Caudate nucleus (tissue), 63 donors: ENCODE measurements at places on chromosomes 2 and 18.
A peak's percentile ranks its signal among the peaks of the same experiment; 100 is the strongest.

- DNase-seq: no peak
Observed at GRCh38 chr2:11812466-11813248, 66.2 kb downstream of the LPIN1 start.

- DNase-seq: no peak
Observed at GRCh38 chr2:88626171-88627054, 851 bp downstream of the EIF2AK3 start.

DNA sequence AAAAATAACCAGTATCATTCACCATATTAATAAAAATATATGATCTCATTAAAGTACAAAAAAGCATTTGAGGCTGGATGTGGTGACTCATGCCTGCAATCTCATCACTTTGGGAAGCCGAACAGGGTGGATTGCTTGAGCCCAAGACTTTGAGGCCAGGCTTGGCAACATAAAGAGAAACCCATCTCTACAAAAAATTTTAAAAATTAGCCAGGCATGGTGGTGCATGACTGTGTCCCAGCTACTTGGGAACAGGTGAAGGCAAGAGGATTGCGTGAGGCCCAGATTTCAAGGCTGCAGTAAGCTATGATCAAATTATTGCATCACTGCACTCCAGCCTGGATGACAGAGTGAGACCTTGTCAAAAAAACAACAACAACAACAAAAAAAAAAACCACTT lies 75.9 kb downstream of the RAD51AP2 start:
- no peak for DNase-seq

- no peak for DNase-seq
Observed at GRCh38 chr2:121903037-121903689, 147.7 kb downstream of the TSN start.

DNA sequence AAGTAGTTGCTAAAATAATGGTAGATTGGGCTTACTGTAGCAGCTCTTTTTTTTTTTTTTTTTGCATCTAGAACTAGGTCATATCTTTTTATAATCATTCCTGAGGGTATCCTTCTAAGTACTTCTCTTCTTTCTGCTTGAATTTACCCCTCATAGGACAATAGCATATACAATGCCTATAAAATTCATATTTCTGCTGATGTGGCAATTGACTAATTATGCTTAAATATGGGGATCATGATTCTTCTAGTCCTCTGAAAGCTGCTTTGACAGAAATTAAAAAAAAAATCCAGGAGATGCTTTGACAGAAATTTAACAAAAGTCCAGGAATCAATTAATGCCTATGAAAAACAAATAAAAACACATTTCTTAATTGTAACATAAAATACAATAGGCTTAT lies 358.4 kb downstream of the CCDC85A start:
- DNase-seq: no peak

GRCh38 chr2:235734168-235734567 lies 240.3 kb downstream of the AGAP1 start:
- DNase-seq: no peak

- no peak for DNase-seq
Observed at GRCh38 chr2:29129586-29130281, 14.5 kb downstream of the CLIP4 start.

DNA sequence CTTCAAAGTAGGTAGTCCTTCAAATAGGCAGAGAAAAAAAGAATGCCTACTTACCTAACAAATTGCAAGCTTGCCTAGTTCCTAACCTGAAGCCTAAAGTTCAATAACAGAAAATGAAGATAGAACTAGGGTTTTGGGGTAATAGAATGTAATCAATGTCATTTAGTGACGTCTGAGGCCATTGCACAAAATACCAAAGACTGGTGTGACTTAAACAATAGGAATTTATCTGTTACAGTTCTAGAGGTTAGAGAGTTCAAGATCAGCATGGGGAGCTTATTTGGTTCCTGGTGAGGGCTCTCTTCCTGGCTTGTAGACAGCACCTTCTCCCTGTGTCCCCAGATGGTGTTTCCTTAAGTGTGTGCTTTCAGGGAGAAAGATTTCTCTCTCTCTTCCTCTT lies 4.7 kb upstream of the NPC1 start:
- DNase-seq: no peak

GRCh38 chr2:11997142-11997541 lies 250.7 kb downstream of the LPIN1 start:
- no peak for DNase-seq

- DNase-seq: no peak
Observed at GRCh38 chr2:234211797-234212196, 161.3 kb downstream of the SPP2 start.

- no peak for DNase-seq
Observed at GRCh38 chr18:54149078-54149697, 75.3 kb downstream of the MBD2 start.

- DNase-seq: no peak
Observed at GRCh38 chr2:173286153-173286809, 68.4 kb upstream of the CDCA7 start.

- peak; percentile 31 for DNase-seq
Observed at GRCh38 chr18:63439334-63439733, 17.1 kb upstream of the VPS4B start.

DNA sequence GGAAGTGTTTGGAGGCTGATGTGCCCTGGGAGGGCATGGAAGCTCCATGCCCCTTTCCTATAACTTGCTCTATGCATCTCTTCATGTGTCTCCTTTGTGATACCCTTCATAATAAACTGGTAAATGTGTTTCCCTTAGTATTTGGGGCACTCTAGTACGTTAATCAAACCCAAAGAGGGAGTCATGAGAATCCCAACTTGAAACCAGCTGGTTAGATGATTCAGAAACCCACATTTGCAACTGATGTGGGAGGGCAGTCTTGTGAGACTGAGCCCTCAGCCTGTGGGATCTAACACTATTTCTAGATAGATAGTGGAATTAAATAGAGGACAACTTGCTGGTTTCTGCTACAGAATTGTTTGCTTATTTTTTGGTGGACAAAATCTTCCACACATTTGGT lies 20.3 kb downstream of the ANKRD30B start:
- no peak for DNase-seq

- DNase-seq: no peak
Observed at GRCh38 chr2:166627893-166628292, 133.8 kb upstream of the SCN7A start.

GRCh38 chr2:154452906-154453493 lies 245.5 kb upstream of the KCNJ3 start:
- no peak for DNase-seq

DNA sequence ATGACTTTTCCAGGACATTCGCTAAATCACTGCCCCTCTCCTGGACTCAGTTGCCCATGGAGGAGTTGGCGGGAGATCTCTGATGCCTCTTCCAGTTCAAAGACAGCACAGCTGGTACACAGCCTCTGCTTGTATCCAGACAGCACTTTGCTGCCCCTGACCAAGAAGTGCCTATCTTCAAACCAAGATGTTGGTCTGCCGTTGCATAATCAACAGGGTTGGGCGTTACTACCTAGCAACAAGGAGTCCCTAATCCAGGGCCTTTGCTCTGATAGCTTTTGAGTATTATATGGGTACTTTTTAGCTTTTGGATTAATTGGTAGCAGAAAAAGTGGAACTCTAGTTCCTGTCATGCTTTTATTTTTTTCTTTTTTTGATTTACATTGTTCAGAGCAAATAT lies 166.6 kb downstream of the FAM210A start:
- DNase-seq: no peak

- no peak for DNase-seq
Observed at GRCh38 chr2:156333274-156333950, 891 bp upstream of the NR4A2 start.

DNA sequence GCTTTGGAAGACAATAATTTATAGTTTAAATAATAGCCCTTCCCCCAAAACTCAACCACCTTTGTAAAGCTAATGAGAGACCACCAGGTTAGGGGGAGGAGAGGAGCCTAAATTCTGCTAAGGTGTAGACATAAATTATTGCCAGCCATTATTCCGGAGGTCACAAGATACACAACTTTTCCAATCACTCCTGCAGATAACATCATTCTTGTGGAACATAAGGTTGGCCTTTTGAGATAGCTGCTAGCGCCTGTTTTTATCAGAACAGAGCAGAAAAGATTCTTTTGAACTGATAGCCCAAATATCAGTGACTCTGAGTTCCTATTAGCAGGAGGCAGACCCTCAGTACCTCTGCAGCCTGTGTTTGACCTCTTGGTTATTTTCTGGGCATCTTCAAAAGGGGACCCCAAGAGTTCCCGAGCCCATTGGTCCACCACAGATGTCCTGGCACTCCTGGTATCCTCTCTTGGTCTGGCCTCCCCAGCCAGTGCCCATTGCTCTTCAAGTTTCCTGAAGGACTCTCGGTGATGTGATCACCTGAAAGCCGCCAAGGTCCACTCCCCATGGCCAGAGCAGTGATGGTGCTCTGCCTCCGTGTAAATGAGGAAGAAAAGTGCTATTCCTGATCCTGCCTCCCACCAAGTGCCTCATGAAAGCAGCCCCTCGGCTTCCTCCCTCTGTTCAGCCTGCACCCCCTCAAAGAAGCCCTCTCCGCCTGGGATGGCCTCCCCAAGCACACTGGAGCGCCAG lies 38.5 kb upstream of the LAPTM4A start:
- no peak for DNase-seq

- DNase-seq: no peak
Observed at GRCh38 chr2:27771202-27771547, 344 bp upstream of the MRPL33 start.

DNA sequence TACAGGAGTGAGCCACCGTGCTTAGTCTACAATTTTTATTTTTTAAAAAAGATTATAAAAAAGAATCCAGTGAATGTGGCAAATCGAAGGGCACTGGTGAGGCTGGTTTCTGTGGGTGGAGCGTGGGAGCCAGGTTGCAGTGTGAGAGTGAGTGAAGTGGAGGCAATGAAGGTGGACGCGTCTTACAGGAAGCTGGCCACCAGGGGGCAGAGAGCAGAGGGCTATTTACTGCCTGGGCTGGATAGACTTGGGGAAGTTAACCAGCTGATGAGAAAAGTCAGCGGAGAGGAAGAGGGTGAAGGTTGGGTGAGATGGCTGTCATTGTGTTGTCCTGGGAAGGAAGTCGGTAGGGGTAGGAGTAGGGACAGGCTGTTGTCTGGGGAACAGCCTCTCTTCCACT lies 6.8 kb downstream of the SCTR start:
- DNase-seq: no peak

GRCh38 chr2:29241955-29242565 lies 126.8 kb downstream of the CLIP4 start:
- no peak for DNase-seq

DNA sequence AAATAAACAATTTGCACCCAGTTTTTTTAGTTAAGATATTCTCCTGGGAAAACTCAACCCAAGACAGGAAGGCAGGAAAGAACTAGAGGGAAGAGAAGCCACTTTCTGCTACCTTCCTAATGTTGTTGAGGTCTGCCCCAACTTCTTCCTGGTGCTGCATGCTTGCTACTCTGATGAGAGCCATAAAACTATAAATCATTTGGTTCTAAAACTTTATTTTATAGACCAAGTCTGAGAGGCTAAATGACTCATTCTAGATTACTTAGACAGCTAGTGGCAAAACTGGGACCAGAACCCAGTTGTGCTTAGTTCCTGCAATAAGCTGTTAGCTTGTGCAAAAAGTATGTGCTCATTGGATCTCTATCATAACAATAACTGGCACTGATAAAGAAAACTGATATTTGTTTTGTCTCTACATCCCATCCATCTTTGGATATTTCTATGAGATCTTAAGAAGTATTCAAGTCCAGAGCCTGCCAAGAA lies 344.9 kb upstream of the SLC14A2 start:
- DNase-seq: no peak

GRCh38 chr18:50726960-50727589 lies 92.7 kb downstream of the MRO start:
- DNase-seq: no peak

GRCh38 chr2:143397884-143398614 lies 268.8 kb downstream of the ARHGAP15 start:
- no peak for DNase-seq

DNA sequence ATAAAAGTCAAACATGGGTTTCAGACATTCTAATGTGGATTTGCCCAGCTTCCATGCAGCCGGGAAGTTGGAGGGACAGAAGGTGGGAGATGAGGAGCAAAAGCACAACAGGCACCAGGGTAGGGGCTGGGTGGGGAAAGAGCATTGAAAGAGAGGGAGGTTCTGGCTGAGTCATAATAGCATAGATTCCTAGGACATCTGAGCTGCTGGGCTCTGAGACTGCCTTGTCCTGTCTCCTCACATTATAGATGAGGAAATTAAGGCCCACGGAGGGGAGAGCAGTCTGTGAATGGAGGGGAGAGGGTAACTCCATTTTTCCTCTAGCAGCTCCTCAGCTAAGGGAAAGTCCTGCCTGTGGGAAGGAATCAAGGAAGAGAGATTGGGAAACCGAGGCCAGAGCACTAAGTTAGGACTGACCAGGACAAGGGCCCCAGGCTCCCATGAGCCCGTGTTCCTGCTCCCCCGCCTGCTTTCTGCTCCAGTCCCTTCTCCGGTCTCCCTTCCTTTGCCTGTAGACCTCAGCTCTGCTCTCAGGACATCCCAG lies 26.2 kb downstream of the SH2D6 start:
- no peak for DNase-seq

GRCh38 chr2:44826601-44827000 lies 114.9 kb upstream of the SIX3 start:
- no peak for DNase-seq

- no peak for DNase-seq
Observed at GRCh38 chr2:60318544-60318943, 234.9 kb downstream of the BCL11A start.

DNA sequence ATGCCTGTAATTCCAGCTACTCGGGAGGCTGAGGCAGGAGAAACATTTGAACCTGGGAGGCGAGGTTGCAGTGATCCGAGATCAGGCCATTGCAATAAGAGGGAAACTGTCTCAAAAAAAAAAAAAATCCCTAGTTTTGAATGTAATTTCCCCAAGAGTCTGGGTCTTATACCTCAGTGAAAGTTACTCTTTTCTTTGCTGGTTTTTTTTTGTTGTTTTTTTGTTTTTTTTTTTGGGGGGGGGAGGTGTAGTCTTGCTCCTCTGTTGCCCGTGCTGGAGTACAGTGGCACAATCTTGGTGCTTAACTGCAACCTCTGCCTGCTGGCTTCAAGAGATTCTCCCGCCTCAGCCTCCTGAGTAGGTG lies 22.8 kb downstream of the EML4 start:
- DNase-seq: no peak

- DNase-seq: no peak
Observed at GRCh38 chr2:98736464-98736889, 5.5 kb upstream of the MGAT4A start.

- DNase-seq: no peak
Observed at GRCh38 chr2:99926986-99927385, 215.4 kb downstream of the AFF3 start.

DNA sequence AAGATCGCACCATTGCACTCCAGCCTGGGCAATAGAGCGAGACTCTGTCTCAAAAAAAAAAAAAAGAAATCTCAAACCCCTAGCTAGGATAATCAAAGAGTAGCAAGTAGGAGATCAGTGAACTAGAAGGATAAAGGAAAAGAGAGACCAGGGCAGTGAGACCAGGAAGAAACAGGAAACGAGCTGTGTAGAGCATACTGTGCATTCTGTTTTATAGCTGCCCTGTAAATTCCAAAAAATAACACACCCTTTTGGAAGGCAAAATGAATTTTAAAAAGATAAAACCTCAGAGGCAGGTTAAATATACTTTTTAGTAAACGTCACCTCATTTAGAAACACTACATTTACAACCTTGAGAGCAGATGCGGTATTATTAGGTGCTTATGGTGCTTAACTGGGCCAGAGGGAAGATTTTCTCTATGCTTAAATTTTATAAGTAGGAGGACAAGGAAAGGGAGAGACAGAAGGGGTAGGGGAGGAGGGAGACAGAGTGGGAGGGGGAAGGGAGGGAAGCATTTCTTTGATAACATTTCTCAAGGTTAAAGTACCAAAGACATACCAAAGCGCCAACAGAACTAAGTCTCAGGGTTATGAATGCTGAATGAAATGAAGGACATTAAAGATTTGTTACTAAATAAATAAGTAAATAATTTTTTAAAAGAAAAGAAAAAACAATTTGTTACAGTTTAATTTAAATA lies 30.1 kb downstream of the FEZ2 start:
- DNase-seq: no peak
